ENCODE measurements at places on chromosomes 16 and 17.
A peak's percentile ranks its signal among the peaks of the same experiment; 100 is the strongest.

- DNase-seq = no peak
Observed at GRCh38 chr17:17944743-17945142, 27.5 kb downstream of the TOM1L2 start.

- no peak for DNase-seq
Observed at GRCh38 chr17:2181897-2182448, 121.6 kb downstream of the SMG6 start.

DNA sequence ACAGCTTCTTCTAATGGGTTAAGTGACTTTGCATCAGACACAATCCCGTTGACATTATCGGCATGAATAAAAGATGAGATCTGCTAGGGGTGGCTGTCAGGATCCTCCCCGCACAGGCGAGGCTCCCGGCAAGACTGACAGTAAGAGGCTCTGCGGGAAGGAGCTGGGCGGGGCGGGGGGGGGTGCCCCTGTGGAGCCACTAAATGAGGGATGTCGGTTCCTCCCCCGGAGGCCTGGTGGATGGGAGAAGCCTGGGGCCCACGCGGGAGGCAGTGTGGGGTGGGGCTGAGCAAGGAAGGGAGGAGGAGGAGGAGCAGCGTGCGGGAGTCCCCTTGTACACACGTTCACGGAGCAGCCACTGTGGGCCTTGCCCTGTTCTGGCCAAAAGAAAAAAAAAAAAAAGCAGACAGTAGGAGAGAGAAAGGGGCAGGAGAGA is 190.9 kb upstream of the GSE1 start:
- DNase-seq = no peak

GRCh38 chr17:30780343-30780742 is 44.1 kb downstream of the CRLF3 start:
- DNase-seq = peak; percentile 29

DNA sequence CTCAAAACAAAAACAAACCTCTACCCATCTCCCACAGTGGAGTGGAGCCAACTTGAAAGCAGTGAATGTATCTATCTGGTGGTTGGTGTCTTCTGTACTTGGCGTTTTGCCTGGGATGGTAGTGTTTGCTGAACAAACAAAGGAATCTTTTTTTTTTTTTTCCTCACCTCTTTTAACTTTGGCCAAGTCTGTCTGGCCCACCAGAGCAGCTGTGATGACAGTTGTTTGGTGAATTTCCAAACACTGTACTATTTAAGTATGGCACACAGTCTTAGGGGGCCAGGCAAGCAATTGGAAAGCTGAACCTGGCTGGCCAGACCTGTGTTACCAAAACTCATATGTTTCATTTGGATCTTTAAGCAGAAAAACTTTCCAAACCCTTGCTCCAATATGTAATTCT is 101.8 kb upstream of the CDH13 start:
- no peak for DNase-seq

DNA sequence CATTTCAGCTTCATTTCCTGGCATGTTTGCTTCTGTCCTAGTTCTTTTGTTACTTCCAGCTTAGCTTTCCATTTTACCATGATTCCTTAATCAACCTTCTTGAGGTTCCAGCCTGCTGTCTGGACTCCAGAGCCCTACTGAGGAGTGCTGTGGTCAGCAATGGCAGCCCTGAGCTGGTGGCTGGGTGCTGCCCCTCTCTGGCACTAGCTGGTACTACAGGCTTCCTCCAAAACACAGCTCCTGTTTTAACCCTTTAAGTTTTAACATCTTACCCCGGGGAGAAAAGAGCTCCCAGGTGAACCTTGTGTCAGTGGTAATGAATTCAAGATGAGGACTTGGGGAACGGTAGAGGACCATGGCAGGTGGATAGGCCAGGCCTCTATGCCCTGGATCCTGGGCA is 395.5 kb downstream of the TMEM114 start:
- DNase-seq = no peak

- DNase-seq = peak; percentile 60
Observed at GRCh38 chr17:4944163-4944553, 4.1 kb downstream of the RNF167 start.

DNA sequence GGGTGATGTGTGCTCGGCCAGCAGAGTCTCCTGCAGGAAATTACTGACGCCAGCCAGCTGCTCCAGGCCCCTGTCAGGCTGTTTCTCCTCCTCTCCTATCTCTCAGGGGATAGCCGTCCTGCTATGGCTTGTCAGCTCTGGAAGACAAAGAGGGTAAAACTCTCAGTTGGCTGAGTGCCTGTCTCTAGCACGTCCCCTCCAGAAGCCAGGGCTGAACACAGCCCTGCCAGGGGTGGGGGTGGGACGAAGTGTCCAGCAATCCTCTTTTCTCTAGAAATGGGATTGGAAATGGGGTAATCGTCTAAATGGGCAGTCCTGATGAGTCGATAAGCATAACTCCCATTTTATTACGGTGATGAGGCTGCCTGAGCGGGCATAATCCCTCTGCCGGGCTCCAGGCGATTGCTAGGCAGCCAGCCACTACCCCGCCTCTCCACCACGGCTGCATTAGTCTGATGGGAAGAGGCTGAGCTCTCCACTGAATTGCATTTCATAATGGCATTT is 89.1 kb upstream of the GNAO1 start:
- no peak for DNase-seq

- no peak for DNase-seq
Observed at GRCh38 chr17:27420211-27420950, 35.9 kb upstream of the KSR1 start.

DNA sequence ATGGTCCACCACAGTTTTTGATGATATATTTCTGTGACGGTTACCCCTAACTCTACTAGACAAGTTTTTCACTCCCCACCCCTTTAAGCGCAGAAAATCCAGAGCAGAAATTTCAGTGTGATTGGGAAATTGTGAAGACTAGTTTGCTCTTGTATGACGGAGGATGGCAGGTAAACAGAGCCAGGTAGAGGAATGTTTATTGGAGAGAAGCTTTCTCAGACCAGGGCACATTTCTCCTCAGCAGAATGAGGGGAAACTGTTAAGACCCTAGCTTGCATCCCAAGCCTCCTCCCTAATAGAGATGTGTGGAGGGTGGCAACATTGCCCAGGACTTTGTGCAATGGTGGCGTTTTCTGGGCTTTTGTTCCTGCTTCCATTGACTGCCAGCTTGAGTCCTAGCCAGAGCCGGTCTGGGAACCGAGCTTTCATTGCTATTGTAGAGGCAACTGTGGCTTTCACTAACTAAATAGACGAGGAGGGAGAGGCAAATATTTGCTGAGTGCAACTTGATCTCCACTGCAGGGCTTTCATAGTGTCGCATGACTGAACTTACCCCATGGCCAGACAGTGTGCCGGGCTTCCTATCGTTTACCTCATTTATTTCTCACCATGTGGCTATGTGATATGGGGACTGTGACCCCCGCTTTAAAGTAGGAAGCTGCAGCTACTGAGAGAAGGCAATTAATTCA is 159.6 kb upstream of the MPHOSPH6 start:
- DNase-seq = no peak

DNA sequence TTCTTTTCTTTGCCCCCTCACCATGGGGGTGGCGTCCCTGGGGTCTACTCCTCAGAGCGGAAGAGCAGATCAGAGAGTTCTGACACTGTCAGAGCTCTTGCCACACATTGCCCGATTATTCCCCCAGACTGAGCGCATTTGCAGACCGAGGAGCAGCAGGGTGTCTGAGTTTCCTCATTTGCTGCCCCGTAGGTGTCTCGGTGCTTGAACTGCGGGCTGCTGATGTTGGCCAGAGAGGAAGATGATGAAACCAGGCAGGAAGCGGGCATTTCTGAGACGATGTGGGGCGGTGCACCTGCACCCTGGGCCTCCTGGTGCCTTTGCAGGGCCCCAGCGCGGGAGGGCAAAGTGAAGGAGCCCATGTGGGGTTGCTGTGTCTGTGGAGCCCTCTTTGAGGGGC is 55.2 kb downstream of the ARSG start:
- DNase-seq = peak; percentile 71

DNA sequence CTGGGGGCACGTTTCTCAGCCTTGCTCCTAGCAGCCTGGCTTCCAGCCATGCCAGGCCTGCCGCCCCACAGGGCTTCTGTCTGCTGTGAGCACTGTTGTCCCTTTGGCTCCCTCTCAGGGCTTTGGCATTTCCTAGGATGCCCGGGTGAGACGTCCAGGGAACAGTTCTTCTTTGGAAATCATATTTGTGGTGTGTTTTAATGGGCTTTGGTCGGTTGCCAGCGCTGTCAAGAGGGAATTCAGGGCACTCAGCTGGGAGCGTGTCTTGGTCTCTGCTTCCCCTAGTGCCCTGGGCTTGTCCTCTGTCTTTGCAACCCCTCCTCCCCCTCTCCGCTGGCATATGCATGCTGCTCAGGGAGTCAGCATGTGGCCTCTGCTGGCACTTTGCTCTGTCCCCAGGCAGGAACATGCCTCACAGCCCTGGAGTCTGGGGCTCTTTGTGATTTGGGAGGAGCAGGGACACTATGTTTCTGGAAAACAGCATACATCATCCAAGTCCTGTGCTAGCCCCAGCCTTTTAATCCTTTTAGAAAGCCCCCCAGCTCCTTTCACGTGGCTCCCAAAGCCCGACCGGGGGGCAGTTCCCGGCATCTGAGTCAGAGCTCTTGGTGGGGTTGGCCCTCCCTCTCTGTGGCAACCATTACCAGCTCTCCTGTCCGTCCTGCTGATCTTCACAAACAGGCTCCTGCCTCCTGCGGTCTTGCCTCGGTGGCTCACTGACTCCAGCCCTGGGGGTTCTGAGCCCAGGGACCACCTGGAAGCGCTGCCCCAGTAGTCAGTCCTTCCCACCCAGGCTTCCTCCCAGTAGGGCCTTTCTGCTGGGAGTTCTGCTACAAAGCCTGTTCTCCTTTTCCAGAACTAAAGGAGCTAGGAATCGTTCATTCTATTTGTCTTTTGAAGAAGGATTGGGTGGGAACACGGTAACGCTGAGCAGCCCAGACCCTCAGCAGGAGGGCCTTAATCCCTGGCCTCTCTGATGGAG is 26.7 kb downstream of the SAP30BP start:
- DNase-seq = no peak

GRCh38 chr17:16900288-16900882 is 71.5 kb downstream of the TNFRSF13B start:
- no peak for DNase-seq

GRCh38 chr17:49739641-49740271 is 24.2 kb downstream of the FAM117A start:
- peak; percentile 80 for DNase-seq

- no peak for DNase-seq
Observed at GRCh38 chr16:48885471-48885870, 275.5 kb upstream of the N4BP1 start.

GRCh38 chr16:86924537-86924936 is 346.2 kb downstream of the FOXL1 start:
- no peak for DNase-seq

DNA sequence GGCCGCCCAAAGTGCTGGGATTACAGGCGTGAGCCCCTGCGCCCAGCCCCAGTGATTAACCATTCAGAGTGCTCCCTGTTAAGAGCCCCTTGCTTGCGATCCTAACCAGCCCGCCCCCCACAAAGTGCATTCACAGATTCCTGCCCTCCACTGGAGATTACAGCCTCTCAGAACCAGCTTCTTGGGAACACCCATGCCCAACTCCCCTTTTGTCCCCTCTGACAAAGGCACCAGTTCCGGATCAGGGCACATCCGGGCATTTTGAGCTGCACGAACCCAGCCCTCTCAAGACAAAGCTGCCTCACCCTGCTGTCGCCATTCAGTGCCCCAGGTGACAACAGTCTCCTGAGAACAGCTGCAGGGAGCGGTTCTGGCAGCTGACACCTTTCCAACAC is 848 bp upstream of the KRT19 start:
- no peak for DNase-seq

DNA sequence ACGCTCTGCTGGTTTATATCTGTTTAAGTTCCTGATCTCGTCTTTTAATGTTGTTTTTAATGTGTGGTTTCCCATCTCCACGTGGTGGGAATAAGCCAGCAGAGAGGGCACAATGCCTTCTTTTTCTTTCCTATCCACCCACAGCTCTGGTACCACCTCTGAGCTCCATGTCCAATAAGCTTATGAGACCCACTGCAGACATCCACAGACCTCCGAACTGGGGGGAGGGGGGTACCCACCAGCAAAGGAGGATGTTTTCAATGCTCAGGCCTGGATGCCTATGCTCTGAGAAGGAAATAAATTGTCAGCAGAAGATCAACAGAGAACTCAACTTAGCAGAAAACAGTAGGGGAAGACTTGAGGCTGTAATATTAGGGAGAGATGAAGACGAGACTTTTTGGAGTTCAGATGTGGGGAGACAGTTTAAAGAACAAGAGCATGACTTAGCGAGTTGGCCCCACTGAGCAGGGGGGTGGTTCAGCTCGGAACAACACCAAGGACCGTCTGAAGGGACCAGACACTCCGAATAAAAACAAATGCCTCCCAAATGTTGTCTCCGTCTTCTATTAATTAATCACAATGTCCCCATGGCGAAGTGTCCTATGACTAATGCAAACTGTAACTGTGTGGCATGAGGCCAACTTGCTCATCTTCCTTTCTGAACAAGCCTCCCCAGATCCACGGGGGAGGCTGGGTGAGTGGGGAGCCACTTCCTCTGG is 62.7 kb downstream of the GAS7 start:
- no peak for DNase-seq

- DNase-seq = no peak
Observed at GRCh38 chr16:8905795-8906591, 23.8 kb downstream of the LITAFD start.

- DNase-seq = no peak
Observed at GRCh38 chr16:66225696-66226095, 140.8 kb upstream of the CDH5 start.

DNA sequence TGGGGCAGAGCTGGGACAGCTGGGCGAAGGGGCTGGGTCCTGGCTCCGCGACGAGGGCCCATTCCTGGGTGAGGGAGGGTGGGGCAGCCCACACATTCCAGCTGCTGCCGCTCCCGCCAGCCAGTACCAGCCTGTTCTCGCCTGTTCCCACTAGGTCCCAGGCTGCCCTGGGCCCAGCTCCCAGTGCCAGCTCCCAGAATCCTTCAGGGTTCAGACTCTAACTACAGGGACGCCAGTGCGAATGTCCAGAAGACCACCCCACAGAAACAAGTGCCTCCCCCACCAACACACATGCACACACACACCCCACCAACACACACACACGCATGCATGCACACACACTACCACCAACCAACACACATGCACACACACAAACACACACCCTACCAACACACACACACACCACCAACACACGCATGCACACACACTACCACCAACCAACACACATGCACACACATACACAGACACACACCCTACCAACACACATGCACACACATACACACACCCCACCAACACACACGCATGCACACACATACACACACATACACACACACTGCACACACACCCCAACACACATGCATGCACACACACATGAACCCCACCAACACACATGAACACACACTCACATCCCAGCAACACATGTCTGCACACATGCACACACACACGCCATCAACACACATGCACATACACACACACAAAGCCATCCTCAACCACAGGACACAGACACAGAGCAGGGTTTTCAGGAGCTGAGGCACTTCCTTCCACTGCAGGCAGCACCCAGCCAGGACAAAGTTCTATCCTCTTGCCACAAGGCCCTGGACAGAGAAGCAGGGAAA is 27.5 kb upstream of the KRT17 start:
- DNase-seq = no peak

DNA sequence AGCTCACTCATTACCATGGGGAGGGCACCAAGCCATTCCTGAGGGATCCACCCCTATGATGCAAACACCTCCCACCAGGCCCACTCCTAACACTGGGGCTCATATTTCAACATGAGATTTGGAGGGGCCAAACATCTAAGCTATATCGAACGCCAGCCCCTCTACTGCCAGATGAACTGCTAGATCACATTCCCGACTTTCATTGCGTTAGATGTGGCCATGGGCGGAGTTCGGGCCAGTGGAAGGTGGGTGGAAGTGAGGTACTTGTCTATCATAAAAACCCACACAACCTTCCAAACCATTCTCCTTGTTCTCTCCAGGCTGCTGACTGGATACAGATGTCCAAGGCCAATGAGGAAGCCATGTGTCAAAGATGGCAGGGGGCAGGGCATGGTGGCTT is 27.0 kb upstream of the ANKRD40CL start:
- no peak for DNase-seq
